ENCODE measurements at places on chromosomes 3 and 15. TPM values are rescaled to one million over a fixed set of nuclear protein-coding genes. Genes with fewer than 3 reads are reported as not detected.
A peak's percentile ranks its signal among the peaks of the same experiment; 100 is the strongest.

GRCh38 chr3:111594205-111594604, 941 bp downstream of the ZBED2 start:
- DNase-seq: no peak

DNA sequence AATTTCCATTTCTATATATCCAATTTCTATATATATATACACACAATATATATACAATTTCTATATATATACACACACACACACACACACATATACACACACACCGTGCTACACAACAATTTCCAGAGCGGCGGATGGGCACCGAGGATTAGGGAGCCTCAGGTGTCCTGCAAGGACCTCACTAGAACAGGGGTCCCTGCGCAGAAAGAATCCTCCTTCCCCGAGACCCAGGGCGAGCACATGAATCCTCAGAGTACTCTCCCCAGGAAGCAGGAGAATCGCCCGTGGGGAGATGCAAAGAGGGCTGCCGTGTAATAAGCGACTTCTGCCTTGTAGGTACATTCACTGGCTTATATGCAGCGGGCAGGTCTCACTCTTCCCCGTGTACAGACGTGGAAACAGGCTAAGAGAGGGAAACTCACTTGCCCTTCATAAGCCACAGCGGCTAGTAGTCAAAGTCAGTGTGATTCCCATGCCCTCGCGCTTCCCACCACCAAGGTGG, 467 bp downstream of the PIF1 start:
- DNase-seq: no peak

GRCh38 chr3:67386451-67386850, 268.0 kb downstream of the SUCLG2 start:
- DNase-seq: no peak

GRCh38 chr3:128051459-128051836, 789 bp upstream of the SEC61A1 start:
- DNase-seq: no peak

DNA sequence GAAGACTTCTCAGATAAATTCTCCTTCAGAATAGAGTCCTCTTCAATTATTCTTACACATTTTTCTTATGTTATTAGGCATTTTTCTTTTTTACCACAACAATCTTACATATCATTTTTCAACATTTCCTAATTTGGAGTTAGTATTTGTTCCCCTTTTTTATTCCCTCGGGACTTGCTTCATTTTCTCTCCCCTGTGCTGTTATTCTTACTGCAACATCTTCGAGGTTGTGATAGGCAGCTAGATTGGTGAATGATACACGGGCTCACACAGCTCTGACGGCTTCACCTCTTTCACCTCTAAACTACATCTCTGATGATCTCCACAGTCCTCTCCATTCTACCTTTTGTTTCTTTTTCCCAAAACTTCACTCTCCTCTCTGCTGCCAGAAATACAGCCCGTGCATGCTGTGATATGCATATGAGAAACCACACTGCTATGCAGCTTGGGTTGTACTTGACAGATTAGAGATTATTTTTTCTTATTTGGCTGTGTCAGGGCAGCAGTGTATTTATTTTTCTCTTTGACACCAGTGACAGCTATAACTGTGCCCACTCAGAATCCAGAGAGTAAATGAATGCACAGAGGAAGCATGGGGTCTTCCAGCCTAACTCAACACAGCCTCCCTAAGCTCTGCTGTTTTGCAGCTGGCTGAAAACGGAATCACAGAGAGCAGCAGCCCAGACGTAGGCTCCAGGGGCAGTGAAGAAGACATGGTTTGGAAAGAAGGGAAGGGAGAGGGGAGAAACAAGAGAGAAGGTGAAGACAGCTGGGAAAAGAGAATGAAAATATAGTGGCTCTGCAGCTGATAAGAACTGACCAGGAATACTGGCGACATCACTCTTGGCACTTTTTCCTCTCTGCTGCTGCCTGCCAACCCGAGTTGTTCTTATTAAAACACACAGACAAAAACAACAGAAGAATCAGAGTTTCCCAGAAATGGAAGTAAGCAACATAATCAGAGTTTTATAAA, 61.8 kb downstream of the SLC9A9 start:
- DNase-seq: peak; percentile 11

DNA sequence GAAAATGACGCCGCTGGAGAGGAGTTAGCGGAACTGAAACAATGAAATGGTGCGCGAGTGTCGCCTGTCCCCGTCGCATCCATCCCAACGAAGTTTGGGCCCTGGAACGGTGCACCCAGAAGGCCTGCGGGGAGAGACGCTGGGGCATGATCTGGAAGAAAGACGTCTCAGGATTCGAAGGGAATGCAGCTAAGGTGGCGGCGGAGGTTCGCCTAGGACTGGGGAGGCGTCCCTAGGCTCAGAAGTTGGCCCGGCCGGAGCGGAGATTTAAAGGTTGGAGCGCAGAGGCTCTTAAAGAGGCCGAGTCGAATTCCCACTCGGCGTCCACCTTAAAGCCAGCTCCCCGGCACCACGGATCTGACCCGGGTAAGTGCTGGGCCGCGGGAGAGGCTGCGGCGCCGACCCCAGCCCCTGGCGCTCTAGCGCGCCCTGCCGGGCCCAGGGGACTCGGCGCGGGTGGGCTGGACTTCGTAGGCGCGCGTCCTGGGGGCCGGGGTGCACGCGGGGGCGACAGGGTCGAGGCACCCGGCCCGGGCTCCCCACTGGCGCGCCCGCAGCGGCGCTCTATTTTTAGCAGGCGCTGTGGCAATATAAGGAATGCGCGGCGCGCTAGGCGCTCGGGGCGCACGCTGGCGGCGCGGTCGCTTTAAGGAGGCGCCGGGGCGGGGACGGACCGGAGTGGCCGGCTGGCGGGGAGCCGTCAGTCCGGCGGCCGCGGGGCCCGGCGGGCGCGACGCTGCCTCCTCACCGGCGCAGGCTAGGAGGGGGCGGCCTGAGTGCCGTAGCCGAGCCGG, at the start of gene MRAS:
Gene MRAS (plus strand): TSS at position 620 of the 794 bp plus-strand sequence. CDS start 24,305 bp downstream, outside the sequence.
- DNase-seq: peak; percentile 67

GRCh38 chr3:140334132-140334929, 343.5 kb upstream of the TRIM42 start:
- no peak for DNase-seq

DNA sequence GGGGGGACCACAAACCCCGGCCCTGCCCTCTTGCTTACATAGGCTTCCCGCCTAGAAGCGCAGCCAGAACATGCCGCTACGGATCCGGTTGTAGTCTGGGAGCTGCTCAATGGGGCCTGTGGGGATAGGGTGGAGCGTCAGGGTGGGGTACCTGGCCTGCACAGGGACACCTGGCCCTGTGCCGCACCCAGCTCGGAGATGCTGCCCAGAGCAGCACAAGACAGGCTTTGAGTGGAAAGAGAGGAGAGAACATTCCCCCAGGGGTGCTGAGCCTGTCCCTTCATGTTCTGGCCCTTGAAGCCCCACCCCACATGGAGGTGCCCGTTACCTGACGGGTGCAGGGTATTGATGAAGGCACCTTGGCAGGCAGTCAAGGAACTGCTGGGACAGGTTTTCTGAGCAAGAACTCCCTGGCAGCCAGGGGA, 4.0 kb upstream of the COL7A1 start:
- no peak for DNase-seq

ZMYND10 gene
- total RNA-seq: not detected

All from transverse colon (tissue), 4 donors.